B cell (primary cell): ENCODE measurements at places on chromosomes 1 and 21.

- DNase-seq = no peak
These were observed 1334.8 kb downstream of the MRPL39 start for GRCh38 chr21:24272521-24272938.

DNA sequence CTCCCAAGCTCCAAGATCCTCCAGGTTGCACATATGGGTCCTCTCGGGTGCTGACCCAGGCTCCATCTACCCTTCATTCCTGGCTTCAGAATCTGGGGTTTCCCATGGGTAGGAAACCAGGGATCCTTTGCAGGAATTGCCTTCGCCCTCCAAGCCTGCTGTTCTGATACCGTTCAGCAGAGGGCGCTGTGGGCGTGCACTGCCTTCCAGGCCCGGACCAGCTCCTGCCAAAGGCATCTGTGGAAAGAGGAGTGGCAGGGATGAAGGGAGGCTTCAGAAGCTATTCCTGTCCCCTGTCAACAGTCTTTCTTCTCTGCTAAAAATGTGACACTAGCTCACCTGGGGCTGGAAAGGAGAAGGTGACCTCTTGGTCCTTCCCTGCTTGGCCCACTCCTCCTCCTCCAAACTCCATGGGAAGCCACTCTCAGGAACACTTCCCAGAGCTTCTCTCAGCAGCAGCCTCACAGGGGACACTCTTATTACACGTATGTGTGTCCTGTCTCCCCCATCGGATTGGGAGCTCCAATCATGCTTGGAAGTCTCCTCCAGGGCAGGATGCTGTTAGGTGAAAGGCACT is 71.2 kb downstream of the VWA5B1 start:
- peak; percentile 35 for DNase-seq

DNA sequence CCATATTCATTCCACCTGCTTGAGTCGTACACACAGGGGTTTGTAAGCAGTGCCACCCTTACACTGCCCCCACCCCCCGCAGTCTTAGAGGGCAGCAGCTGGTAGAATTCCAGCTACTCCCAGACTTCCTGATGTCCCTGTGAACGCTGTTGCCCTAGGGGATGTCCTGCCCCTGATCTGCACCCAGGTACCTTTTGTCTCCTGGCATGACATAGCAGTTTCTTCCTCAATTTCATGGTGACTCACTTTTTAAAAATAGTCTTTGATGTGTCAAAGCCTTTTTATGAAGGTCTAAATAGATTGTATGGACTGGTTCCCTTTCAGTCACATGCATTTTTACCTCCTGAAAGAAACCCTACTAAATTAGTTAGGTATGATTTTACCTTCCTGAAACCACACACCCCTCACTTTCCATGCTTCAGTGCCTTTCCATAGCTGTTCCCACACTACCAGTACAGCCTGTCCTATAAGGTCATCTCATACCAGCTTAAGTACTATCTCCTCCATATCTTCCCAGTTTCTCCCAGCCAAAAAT is 76.4 kb downstream of the ST3GAL3 start:
- DNase-seq = no peak

DNA sequence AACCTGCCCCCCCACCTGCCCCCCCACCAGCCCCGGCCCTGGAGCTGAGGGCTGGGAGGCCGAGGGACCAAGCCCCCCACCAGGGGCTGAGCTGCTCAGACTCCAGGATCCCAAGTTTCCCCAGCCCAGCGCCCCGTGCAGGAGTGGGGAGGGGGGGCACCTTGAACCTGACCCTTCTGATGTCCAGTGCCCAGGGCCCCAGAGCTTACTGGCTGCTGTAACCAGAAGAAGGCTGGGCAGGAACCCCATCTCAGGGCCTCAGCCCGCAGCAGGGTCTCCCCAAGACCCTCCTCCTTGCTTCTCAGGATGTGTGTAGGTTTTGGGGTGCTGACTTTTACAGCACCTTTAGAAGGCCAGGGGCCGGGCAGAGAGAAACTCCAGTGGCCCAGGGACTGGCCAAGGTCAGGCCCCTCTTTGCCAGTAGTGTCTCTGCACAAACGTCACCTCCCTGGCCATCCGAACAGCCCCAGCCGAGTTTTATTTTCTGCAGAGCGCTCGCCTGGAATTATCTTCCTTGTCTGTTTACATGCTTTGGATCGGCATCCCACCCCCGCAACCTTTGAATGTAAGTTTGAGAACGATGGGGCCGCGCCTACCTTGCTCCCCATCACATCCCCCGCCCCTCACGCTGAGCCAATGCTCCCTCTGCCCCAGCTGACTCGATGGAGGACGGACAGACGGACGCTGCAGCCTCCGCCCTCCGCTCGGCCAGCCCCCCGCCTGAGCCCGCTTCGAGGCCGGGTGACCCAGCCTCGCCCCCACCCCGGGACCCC is 70.1 kb upstream of the CASZ1 start:
- peak; percentile 40 for DNase-seq

DNA sequence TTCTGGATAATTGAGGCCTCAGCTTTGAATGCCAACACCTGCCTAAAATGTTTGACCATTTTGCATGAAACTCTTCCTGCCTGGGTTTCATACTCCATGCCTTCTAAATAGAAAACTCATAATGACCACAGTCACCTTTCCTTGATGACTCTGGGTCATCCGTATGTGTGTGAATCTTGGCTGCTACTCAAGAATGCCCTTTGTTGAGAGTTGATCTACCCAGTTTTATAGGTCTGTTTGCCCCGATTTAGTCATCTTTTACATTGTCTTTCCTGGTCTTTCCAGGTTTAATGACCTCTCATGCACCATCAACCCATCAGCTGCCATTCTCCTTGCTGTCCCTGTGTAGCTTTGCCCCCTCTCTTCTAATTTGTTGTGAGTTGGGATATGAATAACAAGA is 2.7 kb upstream of the SLC5A9 start:
- DNase-seq = no peak

DNA sequence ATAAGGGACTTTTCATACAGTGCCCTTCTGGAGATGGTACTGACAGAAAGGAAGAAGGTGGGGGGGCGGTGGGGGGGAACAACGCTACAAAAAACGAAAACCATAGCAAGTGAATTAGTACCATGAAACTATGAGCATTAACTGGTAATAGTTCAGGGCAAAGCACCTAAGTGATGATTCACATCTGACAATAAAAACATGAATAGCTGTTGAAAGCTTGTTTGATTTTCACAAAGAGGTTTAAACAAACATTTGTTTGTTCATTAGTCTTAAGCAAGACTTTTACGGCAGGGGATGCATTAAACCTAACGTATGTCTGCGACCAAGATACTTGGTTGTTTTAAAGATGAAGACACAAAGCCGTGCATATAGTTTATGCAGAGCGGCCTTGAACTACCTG is 177.5 kb downstream of the LMO4 start:
- DNase-seq = no peak

GRCh38 chr1:81605023-81605422 is 195.7 kb upstream of the ADGRL2 start:
- no peak for DNase-seq

GRCh38 chr1:112998592-112999235 is 42.7 kb upstream of the SLC16A1 start:
- no peak for DNase-seq

DNA sequence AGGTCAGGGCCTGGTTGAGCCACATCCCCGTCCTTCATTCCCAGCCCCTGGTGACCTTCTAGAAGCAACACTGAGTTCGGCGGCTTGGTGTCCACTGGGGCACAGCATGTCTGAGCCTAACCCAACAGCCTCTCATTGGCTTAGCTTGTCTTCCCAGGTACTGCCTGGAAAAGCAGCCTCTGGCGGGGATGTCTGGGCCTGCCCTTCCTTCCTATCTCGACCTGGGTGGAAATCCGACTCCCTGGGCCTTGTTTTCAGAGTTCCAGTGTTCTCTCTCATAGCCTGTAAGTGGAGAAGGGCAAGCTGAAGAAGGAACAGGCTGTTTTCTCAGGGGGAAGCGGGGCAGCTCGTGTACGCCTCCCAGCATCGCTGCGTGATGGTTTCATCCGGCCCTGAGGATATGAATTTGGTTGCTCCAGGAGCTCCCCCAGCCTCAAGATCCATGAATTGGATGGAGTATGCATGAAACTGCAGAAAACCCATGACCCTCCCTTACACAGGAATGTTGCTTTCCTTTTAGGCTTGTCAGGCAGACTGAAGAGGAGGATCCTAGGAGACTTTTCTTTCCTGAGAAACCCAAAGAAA is 116.5 kb upstream of the IRF2BP2 start:
- DNase-seq = no peak

DNA sequence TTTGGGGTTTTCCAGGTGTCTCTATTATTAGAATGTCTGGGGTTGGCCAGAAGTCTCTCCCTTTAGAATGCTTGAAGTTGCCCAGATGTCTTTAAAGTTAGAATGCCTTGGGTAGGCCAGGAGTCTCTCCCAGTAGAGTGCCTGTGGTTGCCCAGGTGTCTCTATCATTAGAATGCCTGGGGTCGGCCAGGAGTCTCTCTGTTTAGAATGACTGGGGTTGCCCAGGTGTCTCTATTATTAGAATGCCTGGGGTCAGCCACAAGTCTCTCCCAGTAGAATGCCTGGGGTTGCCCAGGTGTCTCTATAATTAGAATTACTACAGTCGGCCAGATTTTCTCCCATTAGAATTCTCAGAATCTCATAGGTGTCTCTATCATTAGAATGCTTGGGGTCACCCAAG is 55.2 kb downstream of the RNF187 start:
- DNase-seq = no peak

DNA sequence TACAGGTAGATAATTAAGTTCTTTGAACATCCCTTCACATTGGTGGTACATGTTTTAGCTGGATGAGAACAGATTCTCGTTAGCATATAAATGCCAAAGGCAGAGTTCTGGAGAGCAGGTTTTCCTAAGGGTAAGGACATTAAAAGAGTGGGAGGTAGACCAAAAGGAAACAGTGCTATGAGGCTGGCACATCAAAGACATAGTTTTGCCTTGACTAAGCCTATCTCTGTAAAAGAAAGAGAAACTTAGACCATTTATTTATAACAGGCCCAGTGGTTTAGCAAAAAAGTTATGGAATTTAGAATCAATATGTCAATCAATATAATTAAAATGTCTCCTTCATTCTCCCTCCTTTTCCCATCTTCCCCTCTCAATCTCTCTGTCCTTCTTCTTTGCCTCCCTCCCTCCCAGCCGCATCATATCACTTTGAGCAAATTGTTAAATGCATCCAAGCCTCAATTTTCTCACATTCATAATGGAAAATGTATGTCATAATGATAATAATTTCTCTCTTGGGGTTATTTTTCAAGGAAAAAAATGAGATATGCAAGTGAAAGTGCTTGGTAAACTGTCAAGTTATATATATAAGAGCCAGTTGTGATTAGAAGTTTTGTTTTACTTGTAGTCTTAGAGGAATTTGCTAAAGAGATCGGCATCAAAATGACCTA is 209.9 kb upstream of the SGIP1 start:
- no peak for DNase-seq

GRCh38 chr1:209647156-209647555 is 5.1 kb downstream of the LAMB3 start:
- DNase-seq = no peak

DNA sequence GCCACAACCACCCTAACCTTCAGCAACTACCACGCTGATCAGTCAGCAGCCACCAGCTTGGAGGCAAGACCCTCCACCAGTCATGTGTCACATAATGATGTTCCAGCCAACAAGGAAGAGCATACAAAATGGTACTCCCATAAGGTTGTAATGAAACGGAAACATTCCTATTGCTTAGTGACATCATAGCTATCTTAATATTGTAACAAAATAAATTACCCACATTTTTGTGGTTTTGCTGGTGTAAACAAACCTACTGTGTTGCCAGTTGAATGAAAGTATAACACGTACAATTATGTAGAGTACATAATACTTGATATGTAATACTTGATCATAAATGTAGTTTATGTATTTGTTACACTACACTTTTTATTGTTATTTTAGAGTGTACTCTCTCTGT is 1363.2 kb upstream of the ADGRL4 start:
- DNase-seq = no peak

- DNase-seq = no peak
These were observed 6.0 kb downstream of the TMEM82 start for GRCh38 chr1:15748264-15748663.
